Calu3 (cell line): ENCODE measurements at places on chromosomes 13 and 19. TPM values are rescaled to one million over a fixed set of nuclear protein-coding genes. Genes with fewer than 3 reads are reported as not detected.

The ZNF112 gene
- total RNA-seq, result 5.6 and 5.7 TPM in 2 replicates

The NOP53 gene
- 193 and 222 TPM in 2 replicates for total RNA-seq

The ZNF600 gene
- 18.4 and 23.4 TPM in 2 replicates for total RNA-seq

The GET3 gene
- total RNA-seq, result 52.2 and 53.8 TPM in 2 replicates

The PLEKHA4 gene
- total RNA-seq, result 57.6 and 72.2 TPM in 2 replicates

The SLC17A7 gene
- not detected in 2 replicates for total RNA-seq

The OR4F17 gene
- total RNA-seq, result 4.0 and 4.3 TPM in 2 replicates

The GJB6 gene
- 0.24 TPM in 1 of 2 replicates, not detected in the other for total RNA-seq

The CYP4F12 gene
- total RNA-seq, result 3.8 and 8.8 TPM in 2 replicates

The MRPS31 gene
- total RNA-seq, result 15.3 and 17.9 TPM in 2 replicates

The AZU1 gene
- total RNA-seq, result not detected in 2 replicates

The CATSPERD gene
- not detected in 2 replicates for total RNA-seq

The RPS5 gene
- total RNA-seq, result 971 and 1,079 TPM in 2 replicates

The ASF1B gene
- 42.6 and 44.2 TPM in 2 replicates for total RNA-seq
